T follicular helper cell (primary cell): ENCODE measurements at places on chromosomes 2 and 18.

GRCh38 chr2:82089518-82089917 lies 1785.0 kb upstream of the LRRTM1 start:
- no peak for DNase-seq

- no peak for DNase-seq
These were observed 95.6 kb upstream of the ACVR1 start for GRCh38 chr2:157971702-157972101.

DNA sequence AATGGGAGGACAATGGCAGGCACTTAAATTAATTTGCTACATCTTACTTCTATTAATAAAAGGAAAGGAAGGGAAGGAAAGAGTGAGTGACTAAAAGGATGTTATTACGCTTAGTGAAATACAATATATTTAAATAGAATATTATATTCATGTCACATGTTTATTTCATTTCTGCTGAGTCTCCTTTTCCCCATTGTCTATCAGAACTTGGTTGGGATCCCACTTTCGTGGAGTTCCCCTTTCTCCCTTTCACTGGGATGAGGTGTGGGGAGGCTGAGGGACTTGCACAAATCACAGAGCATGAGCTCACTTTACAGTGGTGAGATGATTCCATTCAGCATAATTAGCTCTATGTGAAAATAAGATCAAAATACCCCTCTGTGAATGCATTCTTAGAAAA lies 730.6 kb downstream of the TSN start:
- DNase-seq, result no peak

GRCh38 chr2:207256476-207257207 lies 90.9 kb upstream of the KLF7 start:
- DNase-seq, result no peak

DNA sequence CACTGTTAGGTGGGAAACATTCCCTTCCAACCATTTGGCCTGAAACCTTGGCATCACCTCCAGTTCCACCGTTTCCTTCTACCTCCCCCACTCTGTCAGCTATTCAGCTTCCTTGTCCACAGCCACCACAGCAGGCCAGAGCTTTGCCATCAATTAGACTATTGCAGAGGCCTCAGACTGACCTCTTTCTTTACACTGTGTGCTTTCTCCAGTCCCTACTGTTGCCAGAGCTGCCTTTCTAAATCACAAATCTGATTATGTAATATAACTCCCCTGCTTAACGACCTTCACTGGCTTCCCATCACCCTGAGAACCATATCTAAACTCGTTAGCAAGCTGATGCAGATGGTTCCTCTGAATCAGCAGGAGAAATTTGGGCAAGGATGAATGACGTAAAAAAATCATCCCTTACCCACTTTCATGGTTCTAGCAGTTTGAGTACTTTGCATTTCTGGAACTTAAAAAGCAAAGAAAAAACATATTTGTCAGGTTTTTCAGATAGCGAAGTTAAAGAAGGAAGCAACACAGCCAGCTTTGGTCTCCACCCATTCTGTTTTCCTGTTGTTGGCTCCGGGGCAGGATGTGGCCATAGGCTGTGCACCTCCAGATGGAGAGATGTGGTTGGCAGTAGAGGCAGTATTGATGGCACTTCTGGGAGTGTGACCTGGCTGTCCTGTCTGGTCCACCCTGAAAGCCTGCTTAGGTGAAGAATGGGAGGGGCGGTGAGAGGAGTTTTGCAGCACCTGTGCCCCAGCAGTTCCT lies 422.1 kb downstream of the PARD3B start:
- DNase-seq, result peak; percentile 23

DNA sequence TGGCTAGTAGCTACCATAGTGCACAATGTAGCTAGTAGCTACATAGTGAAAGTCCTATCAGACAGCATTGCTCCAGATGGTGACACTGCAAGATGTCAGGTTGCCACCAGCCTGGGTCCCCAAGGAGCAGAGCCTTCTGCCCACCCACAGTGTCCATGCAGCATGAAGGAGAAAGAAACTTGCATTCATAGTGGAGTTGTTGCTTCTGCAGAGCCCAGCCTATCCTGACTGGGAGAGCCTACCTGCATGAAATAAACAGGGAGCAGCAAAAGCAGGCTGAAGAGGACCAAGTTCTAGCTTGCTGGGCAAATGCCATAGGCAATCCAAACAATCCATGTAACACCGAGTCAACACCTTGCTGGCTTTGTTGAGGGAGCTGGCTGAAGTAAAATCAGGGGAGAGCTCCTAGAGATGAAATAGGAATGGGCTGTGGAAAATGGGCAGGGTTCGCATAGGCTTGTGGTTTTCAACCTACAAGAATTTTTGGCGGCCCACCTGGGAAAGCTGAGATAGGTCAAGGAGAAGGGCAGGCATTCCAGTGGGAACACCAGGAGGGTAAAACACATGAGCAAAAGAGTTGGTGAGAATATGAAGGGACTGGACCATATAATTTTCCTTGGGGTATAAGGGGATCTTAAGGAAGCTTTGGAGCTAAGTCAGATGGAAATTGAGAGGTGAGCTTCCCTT lies 195.8 kb downstream of the CYP26B1 start:
- DNase-seq, result no peak

- no peak for DNase-seq
These were observed 360.1 kb downstream of the LPIN1 start for GRCh38 chr2:12106440-12107080.

DNA sequence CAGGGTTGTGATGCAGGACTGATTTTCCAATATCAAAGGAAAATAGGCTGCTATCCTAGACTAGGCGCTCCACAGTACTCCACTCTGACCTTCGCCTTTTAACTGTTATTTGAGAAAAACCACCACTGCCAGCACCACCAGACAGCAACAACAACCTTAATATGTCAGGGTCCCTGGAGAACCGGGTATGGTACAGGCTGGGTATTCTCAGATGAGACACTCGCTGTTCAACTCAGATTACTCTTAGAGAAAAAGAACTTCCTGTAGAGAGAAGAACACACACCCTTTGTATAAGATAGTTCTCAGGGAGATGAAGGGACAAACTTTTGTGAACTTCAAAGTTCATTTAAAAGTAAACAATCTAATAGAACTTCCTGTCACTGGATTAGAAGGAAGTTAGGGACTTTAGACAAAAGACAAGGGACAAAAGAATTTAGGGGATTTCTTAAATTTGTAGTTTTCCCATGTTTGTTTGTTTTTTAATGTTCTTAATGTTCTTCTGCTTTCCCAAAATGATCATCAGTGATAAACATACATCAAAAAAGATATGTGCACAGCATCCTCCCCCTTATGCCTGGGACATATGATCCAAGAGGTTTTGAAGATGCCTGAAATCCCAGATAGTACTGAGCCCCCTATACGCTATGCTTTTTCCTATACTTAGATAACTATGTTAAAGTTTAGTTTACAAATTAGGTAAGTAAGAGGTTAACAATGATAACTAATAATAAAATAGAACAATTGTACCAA lies 41.3 kb upstream of the PPP1R1C start:
- DNase-seq, result no peak

DNA sequence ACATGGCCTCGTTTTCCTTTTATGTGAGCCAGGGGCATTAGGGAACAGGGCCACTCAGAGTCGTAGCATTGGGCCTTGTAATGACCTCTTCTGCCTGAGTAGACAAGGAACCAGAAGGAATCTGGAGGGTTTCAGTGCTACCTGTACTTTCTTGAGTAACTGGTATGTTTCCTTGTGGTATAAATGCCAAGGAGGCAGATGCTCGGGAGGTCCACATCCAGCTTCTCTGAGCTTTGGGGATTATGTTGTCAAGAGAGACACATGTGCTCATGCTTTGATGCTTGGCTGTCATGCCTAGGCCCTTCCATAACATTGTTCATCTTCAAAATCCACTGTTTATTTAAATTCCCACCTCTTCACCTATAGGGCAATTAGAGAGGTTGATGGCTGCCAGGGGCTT lies 26.3 kb downstream of the FOSL2 start:
- DNase-seq, result no peak

DNA sequence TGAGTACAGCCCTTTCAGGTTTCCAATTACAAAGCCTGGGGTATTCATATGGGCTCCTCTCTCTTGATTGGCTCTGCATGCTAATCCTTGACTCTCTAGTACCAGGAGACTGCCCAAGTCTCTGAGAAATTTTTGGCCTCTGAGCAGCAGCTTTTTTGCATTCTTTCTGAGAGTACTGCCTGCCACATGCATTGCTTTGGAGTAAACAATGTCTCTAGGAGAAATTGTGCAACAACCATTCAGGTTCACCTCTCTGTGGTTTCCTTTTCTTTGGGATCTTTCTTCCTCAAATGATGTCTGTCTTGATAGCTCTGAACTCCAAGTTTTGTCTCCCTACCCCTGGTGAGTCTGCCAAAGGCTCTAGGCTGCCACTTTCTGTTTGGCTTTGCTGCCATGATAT lies 115.8 kb upstream of the SETBP1 start:
- no peak for DNase-seq

GRCh38 chr2:109209412-109209811 lies 80.4 kb downstream of the SH3RF3 start:
- no peak for DNase-seq

- no peak for DNase-seq
These were observed 592 bp downstream of the ME2 start for GRCh38 chr18:50879302-50880118.

GRCh38 chr2:221641181-221641871 lies 69.2 kb upstream of the EPHA4 start:
- no peak for DNase-seq

DNA sequence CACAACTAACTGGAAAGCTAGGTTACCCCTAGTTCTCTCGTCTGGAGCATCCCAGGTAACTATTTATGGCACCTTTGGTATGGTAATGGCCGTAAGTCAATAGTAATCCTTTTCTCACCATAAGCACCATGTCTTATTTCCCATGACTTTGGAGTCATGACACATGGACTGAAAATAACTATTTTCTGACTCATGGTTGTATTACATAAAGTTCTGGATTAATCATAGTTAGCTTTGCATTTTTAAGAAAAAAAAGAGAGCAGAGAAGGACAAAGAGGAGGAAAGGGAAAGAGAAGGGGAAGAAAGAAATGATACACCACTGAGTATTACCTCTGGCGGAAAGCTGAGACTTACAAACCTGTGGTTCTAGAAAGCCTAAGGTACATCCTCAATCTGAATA lies 99.3 kb downstream of the BIN1 start:
- no peak for DNase-seq

DNA sequence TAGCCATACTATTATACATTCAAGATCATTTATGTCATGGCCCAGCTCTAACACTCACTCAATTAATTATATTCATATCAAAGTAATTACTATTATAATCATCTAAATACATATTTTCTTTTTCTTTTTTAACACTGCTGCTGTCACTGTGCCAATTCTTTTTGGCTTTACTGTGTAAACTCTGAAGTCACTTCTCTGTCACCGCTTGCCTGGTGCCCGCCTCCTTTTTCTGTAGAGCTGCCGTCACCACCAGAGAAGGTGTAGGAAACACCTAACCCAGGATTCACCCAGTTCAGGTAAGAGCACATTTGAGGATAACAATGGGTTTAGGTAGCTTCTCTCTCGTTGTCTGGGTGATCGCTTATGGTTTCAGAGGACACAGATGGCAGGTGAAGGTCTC lies 93.3 kb downstream of the AOX1 start:
- no peak for DNase-seq

- DNase-seq, result no peak
These were observed 101.8 kb downstream of the XRCC5 start for GRCh38 chr2:216210701-216211540.

DNA sequence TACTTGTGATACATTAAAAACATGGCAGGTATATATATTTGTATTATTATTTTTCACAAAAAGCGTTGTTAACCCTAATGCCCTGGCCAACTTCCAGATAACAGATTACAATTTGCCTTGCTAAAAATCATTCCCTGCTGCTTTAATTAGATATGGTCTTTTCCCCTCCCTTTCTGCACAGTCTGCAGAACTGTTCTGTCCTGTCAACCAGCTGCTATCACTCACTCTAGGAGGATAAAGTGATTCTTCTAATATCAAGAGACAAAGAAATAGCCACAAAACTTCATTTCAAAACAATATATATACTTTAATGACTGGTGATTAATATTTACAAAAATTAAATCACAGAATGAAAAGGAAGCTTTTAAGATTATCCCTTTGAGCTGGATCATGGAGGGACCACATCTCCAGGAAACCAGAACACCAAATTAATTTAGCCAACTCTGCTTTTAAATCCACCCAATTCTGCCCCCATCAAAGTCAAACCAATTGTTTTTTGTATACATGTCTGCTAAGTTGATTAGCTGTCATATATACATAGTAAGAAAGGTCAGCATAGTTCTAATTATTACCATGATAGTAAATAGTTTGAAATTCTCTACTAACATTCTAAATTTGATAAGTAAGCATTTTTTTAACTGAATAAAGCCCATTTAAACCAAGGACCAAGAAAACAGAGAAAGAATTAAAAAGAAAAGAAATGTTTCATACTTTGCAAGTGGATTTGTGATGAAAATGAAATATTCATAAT lies 55.7 kb downstream of the RND3 start:
- DNase-seq, result no peak

DNA sequence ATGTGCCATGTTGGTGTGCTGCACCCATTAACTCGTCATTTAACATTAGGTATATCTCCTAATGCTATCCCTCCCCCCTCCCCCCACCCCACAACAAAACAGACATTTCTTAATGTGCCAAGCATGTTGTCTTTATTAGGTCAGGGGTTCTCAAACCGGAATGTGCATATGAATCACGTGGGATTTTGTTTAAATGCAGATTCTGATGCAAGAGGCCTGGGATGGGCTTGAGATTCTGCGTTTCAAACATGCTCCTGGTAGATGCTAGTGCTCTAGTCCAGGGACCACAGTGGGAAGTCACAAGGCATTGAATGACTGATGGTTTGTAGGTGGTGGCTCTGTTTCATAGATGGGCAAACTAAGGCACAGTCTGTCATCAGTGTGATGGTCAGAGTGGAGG lies 184.7 kb downstream of the SMAD7 start:
- no peak for DNase-seq

GRCh38 chr2:33730193-33730592 lies 131.1 kb upstream of the FAM98A start:
- DNase-seq, result no peak

DNA sequence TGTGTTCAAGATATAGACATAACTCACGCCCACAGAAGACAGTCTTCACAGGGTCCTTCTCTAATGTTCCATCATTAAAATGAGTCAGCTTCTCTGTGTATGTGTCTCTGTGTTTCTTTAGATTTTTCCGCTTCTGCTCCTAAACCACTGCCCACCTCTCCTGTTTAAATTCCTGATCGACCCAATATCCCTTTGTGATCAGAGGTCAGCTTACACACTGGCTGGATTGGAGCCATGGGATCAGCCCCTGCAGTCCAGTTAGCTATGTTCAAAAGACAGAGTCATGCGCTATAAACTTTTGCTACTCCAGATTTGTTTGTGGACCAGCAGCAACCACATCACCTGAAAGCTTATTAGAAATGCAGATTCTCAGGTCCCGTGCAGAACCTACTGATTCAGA lies 229.2 kb downstream of the C1D start:
- no peak for DNase-seq

DNA sequence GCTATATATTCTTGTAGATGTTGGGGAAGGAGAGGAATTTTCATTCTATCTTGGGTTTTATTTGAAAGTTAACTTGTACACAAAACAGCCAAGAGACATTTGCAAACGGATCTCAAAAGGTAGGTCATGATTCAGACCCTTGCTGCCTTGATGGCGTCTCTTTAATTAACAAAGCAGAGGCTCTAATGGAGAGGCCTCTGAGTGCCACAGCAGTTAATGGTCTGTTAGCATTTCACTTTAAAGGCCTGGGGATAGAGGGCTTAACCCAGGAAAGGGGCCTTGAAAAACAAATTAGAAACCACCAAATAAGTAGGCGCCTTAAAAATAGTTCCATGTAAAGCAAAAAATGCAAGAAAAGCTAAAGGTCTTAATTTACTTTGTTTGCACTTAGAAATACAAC lies 836.9 kb upstream of the CELF4 start:
- DNase-seq, result no peak
